ENCODE measurements at places on chromosomes 3 and 15. TPM values are rescaled to one million over a fixed set of nuclear protein-coding genes. Genes with fewer than 3 reads are reported as not detected.
A peak's percentile ranks its signal among the peaks of the same experiment; 100 is the strongest.

DNA sequence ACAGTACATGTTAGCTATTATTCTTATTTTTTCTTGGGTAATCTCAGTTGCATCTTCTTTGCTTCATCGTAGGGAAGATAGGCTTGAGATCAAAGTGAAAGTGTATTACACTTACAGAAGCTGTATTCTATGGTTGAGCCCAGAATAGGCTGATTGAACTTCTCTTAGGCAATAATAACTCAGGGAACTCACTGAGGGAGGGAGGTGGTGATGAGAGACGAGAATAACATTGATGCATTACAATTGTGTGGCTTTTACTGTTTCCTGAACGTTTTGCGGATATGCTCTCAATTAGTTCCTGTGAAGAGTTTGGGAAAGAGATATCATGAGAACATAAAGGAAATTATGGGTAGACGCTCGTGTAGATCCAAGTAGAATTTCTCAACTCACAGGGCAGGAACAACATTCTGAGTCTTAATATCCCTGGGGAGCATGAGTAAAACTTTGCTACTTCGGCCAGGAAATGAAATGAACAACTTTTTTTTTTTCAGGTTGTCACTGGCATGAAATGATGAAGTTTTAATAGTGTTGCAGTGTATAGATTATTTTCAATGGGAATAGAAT, 302.2 kb downstream of the TUSC7 start:
- no peak for DNase-seq

DNA sequence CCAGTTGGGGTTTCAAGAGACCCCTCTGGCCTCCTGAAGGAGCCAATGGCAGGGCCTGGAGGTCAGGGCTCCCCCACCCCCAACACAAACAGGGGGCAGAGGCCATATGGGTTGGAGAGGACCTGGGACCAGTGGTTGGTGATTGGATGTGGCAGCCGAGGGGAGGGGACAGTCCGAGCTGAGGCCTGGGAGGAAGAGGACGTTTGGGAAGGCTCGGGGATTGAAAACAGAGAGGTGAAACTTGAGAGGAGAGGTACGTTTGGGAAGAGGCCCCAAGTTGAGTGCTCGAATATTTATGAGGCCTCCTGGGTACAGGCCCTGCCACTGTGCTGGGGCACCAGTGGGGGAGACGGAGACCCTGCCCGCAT, 53.7 kb downstream of the DNAJB8 start:
- no peak for DNase-seq

The ANKUB1 gene
- not detected for total RNA-seq

The SERINC4 gene
- total RNA-seq, result not detected

DNA sequence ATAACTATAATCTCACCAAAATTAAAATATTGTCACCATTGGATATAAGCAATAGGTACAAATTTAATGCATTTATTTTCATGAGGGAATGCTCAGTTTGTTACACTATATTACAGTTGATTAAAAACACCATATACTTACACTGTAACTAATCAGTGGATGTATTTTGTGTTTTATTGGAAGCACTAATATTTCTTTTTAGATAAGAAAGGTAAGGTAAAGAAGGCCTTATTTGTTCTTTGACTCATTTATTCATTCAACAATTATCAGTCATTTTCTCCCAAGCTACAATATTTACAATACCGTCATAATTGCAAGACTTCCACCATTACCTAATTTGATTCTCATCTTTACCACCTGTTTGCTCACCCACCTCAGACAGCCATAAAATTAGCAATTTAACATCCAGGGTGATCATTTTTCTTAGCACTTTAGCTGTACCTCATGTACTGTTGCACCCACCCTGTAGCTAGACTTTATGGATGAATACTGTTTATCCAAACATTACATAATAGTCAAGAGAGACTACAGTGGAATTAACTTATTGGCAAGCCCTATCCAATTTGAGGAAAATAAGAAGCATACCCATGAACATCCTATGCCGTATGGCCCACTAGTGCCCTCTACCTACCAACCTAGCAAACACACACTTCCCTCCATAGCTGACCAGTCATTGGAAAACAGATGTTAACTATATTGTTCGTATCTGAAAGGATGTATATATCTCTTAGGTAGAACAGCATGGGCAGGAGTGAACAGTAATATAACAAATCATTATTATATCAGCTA, 229.6 kb downstream of the BBX start:
- DNase-seq, result peak; percentile 50

- peak; percentile 63 for DNase-seq
These were observed 18.8 kb upstream of the SATB1 start for GRCh38 chr3:18443665-18444594.

GRCh38 chr3:196932600-196932999, 9.7 kb downstream of the NCBP2 start:
- DNase-seq, result no peak

- no peak for DNase-seq
These were observed 360.5 kb downstream of the EPHA3 start for GRCh38 chr3:89467898-89468363.

DNA sequence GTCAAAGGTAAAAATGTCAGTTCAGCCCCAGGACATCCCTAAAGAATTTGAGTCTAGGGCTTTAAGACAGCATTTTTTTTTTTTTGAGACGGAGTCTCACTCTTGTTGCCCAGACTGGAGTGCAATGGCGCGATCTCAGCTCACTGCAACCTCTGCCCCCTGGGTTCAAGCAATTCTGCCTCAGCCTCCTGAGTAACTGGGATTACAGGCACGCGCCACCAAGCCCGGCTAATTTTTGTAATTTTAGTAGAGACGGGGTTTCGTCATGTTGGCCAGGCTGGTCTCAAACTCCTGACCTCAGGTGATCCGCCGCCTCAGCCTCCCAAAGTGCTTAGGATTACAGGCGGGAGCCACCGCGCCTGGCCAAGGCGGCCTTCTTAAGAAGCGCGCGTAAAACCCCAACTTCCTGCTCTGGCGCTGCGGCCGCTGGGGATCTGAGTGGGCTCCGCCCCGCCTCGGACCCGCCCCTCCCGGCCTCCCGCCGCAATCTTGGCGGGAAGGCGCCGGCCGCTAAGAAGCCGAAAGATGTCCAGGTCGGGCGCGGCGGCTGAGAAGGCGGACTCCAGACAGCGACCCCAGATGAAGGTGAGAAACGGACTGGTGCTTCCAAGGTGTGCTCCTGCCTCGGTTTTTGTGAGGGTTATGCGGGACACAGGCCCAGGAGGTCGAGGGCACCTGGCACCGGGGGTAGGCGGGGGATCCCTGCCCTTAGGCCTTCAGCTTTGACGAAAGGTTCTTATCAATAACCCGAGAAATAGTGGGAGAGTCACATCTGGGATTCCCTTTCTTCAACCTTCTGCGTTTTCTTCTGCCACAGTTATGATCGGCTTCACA, at the start of gene WDR76:
Gene WDR76 (plus strand): TSS at position 495 of the 834 bp plus-strand sequence. CDS start 31 bp downstream, at position 526.
- DNase-seq, result peak; percentile 88

DNA sequence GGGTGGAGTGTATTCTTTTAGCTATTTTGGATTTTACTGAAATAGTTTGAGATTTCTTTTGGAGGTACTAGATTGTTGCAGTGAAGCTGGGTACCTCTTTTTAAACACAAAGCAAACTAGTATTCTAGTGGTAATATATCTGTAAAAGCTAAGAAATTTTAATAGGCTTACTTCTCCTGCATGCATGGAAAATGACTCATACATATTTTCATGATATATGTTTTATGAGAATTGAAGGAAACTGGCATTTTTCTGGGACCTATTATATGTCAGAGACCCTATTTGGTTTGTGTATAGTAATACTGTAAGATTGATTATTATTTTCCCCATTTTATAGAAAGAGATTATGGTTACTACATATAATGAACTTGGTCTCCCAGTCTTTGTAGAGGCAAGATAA, 851.0 kb downstream of the DIPK2A start:
- DNase-seq, result no peak

The GOLGA6L7 gene
- not detected for total RNA-seq

DNA sequence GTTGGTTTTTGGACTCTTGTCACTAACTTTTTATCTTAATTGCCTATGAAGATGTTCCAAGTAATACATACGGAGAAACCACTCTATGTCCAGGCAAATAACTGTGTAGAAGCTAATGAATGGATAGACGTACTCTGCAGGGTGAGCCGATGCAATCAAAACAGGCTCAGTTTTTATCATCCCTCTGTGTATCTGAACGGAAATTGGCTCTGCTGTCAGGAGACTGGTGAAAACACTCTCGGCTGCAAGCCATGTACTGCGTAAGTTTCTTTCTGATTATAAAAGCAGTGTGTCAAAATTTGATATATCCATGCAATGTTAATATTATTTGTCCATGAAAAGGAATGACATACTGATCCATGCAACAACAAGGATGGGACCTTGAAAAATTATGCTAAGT, 121.6 kb downstream of the RASA2 start:
- DNase-seq, result no peak

DNA sequence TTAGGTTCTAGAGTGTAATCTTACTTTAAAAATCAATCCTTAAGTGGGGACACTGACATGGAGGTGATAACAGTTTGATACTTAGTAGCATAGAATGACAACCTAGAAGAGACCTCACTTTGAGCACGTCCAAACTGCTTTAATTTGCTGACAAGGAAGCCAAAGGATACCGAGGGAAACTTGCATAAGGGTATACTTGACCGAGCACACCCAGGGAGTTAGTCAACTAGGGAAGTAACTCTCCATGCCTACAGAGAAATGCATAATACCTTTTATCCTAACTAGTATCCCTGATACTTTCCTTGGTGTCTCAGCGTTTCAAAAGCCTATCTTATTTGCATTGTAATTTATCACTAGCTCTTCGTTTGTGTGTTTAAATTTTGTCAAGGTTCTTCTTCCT, 5.5 kb upstream of the TPRG1 start:
- DNase-seq, result no peak

DNA sequence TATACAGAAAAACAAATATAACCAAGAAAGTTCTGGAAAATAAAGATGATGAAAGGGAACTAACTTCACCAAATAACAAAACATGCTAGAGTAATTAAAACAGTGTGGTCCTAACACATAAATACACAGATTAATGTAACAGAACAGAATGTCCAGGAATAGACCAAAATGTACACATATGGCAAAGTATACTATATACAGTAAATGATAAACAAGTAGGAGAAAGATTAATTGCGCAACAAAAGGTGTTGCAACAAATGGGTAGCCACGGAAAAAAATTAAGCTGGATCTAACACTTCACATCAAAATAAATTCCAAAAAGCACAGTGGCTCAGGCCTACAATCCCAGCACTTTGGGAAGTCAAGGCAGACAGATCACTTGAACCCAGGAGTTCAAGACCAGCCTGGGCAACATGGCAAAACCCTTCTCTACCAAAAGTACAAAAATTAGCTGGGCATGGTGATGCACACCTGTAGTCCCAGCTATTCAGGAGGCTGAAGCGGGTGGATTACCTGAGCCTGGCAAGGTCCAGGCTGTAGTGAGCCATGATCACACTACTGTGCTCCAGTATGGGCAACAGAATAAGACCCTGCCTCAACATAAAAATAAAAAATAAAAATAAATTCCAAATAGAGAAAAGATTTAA, 19.8 kb downstream of the SCAP start:
- DNase-seq, result no peak

- DNase-seq, result no peak
These were observed 55.9 kb upstream of the NR2C2 start for GRCh38 chr3:14891135-14892132.

The C3orf20 gene
- 0.37 TPM for total RNA-seq

GRCh38 chr3:141050576-141051442, at the start of gene SPSB4:
SPSB4 (plus strand) TSS chr3:141051347; CDS start chr3:141066105, 14,758 bp downstream.
- DNase-seq, result no peak

The SLC2A2 gene
- total RNA-seq, result 2.9 TPM

The GOLGA8G gene
- total RNA-seq, result not detected

The FAM107A gene
- total RNA-seq, result 4.7 TPM

The GPR176 gene
- total RNA-seq, result 1.3 TPM

GRCh38 chr3:86254480-86254879, 736.5 kb downstream of the VGLL3 start:
- no peak for DNase-seq

DNA sequence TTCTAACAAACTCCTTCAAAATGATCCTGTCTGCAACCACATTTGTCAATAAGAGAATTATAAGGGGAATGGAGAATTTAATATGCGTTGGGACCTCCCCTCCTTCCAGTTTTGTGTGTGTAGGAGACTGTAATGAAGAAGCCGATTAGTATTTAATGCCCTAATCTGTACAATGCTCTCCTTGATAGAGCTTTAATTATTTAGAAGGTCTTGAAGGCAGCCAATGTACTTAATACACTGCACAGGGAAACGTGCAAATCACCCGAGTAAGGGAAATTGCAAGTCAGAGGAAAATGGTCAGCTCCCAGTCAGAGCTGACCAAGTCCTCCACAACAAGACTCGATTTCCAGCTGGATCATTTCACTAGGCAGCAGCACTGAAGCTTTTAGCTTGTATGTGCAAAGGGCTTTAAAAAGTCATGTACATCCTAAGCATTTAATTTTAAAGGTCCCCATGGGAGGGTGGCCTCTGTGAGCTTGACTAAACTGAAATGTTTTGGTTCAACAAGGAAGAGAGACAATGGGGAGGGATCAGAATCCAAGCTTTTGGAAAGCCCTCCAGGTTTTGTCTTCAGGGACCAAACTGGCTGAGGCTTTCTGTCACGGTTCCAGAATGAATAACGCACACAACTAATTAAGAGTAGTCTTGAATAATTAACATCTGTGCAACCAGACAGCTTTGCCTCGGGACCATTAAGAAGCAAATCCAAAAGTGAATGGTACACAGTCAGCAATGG, 159.8 kb upstream of the MITF start:
- peak; percentile 75 for DNase-seq

DNA sequence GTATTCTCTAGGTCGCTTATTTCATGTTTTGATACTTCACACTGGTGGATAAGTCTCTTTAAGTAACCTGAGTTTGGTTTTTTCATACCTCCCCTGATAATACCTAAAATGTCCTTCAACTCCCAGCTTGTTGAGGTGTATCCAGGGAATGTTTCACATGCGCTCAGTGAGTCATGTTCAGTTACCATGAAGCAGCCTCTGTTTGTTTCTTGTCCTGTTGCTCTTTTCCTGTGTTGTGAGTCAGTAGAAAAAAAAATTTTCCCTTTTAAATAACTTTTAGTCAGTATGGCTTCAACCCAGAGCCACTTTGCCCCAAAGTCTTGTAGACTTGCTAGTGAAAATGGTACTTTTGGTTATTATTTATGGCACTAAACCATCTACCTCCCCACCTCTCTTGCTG, 278.4 kb upstream of the ZPLD1 start:
- DNase-seq, result peak; percentile 51

DNA sequence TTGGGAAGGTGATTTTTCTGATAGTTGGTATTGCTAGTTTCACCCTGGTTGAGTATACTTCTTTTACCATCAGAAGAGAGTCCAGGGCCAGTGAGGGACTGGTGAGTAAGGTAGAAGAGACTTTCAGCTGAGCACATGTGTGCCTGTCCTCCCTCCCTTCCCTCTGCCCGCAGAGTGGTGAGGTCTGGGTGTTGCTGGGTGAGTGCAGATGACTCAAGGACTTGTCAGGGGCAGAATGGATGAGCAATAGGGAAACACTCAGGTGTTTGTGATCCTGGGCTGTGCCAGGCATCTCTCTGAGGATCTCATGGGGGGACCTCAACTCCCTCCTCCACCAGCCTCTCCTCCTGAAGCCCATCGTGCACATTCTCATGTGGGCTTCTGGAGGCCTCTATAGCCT, 76.0 kb upstream of the GSK3B start:
- no peak for DNase-seq
